ENCODE measurements at places on chromosomes 12 and 14.

- no peak for DNase-seq
Observed at GRCh38 chr12:7793211-7793610, 4.0 kb downstream of the NANOG start.

DNA sequence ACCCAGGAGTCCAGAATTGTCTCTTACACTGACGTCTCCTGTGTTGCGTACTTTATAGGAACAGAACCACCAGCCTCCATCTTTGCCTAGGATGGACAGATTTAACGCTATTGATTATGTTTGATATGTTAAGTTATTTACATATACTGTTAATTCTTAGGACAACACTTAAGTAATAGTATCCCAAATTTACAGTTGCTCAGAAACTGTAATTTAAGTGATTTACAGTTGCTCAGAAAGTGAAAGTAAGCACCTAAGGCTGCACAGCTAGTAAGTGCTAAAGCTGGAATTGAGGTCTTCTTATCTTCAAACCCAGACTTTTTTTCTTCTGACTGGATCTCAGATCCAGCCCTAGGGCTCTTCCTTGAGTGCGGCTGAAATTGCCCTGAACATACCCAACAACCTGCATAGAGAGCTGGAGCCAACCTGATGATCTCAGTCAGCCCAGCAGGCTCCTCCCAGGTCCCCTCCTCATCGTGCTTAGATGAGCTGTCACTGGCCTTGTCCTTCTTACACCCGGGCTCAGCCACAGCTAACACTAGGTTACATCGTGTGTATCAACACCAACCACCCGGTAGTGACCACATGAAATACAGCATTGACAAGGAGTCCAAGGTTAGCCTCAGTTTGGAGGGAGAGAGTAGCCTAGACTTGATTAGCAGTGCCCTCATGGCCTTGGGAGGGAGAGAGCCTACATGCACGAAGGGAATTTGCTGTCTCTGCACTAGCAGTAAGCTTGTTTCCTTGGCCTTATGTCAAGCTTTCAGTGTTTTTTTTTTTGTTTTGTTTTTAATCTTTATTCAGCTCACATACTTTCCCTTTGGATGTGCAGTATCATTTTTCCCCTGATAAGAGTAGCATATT is 111.1 kb upstream of the ARHGAP5 start:
- no peak for DNase-seq

DNA sequence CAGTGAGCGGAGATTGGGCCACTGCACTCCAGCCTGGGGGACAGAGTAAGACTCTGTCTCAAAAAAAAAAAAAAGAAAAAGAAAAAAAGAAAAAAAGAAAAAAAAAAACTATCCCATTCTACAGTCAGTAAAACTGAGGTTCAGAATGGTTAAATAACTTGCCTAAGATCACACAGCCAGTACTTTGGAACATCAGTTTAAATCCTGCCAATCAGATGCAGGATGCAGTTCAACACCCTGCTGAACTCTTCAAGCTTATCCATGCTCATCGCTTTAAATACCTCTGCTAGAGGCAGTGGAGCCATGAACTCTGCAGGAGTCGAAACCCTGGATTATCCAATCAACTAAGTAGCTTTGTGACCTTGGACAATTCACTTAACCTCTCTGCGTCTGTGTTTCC is 3.4 kb downstream of the ZNF385A start:
- DNase-seq, result no peak

DNA sequence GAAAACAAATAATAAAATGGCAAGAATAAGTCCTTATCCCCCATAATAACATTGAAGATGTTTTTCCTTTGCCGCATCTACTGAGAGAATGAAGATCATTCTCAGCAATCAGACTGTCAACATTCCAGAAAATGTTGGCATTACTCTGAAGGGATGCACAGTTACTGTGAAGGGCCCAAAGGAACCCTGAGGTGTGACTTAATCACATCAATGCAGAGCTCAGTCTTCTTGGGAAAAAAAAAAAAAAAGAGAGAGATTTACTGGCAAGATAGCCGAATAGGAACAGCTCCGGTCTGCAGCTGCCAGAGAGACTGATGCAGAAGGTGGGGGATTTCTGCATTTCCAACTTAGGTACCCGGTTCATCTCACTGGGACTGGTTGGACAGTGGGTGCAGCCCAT is 41.3 kb upstream of the OR6J1 start:
- no peak for DNase-seq

DNA sequence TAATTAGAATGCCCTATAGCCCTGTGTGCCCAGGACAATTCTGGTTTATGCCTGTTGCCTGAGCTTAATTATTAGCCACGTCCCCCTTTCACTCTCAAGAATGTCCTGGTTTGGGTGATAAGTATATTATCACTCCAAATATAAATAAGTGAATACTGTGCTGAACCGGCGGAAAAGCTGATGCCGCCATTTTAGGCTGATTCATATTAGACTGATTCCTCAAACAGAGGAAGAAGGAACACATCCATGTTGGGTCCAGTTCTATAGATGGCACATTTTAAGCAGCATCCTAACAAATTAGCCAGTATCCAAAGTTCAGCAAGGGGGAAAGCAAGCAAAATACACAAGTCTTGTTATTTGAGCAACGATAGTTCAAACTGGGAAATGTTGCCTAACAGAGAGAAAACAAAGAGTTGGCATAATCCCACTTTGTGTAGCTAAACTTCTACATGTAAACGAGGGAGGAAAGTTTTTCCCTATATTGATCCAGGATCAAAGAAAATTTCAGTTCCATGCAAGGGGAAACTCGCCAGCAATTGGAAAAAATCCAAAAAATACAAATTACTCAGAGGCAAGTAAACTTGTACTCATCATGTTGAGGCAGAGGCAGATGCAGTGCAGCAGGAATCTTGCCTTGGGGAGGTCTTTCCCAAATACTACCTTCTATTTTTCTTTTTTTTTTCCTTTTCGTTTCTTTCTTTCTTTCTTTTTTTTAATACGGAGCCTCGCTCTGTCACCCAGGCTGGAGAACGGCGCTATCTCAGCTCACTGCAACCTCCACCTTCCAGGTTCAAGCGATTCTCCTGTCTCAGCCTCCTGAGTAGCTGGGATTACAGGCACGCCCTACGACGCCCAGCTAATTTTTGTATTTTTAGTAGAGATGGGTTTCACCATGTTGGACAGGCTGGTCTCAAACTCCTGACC is 96.2 kb downstream of the ITPR2 start:
- no peak for DNase-seq

- DNase-seq, result no peak
Observed at GRCh38 chr14:96445844-96446710, 54.1 kb downstream of the AK7 start.

GRCh38 chr12:76679778-76680177 is 84.1 kb upstream of the ZDHHC17 start:
- no peak for DNase-seq

- DNase-seq, result no peak
Observed at GRCh38 chr12:94909663-94910062, 93.8 kb downstream of the NDUFA12 start.

DNA sequence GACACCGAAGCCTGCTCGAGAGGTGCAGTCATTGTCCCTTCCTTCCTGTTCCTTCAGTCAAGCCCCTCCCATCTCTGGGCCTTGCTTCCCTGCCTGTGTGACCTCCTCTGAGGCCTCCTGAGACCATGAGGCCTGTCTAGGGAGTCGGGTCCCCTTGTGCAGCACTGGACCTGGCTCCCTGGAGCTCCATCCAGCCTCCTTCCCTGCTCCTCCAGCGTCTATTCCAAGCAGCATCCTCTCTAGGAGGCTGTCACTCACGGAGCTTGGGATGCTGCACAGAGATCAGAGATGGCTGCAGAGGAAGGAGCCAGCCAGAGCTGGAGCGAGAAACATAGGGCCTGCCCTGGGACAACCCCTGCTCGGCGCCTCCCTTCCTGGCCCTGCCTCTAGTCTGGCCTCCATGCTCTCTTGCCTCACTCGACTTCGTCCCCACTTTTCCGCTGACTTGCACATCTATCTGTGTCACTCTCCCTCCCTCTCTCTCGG is 142.7 kb downstream of the BCL11B start:
- no peak for DNase-seq

DNA sequence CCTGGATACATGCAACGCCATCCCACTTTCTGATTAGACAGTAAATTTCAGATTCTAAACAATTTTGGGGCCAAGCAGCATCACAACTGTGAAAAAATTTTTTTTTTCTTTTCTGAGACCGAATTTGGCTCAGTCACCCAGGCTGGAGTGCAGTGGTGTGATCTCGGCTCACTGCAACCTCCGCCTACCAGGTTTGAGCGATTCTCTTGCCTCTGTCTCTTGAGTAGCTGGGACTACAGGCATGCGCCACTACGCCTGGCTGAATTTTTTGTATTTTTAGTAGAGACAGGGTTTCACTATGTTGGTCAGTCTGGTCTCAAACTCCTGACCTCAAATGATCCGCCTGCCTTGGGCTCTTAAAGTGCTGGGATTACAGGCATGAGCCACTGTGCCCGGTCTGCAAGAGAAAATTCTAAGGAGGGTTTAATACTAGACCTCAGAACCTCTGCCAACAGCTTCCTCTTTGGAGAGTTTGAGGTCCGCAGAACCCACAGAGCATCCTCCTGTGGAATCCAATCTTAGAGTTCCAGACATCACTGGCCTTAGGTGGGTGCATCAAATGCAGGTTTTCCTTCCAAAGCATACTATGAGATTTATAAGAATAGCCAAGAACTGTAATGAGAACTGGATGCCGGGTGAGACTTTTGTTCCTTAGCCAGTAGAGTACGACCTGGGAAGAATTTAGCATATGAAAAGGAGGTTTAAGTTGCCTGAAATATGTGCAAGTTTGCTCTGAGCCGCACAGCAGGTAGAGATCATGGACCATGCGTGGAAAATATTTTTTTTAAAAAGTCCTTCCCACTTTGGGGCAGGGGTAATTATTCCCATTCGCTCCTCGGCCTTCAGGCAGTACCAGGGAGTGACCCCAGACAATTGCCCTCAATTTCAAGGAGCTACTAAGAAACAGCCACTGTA is 7.8 kb upstream of the PHC1 start:
- DNase-seq, result no peak

DNA sequence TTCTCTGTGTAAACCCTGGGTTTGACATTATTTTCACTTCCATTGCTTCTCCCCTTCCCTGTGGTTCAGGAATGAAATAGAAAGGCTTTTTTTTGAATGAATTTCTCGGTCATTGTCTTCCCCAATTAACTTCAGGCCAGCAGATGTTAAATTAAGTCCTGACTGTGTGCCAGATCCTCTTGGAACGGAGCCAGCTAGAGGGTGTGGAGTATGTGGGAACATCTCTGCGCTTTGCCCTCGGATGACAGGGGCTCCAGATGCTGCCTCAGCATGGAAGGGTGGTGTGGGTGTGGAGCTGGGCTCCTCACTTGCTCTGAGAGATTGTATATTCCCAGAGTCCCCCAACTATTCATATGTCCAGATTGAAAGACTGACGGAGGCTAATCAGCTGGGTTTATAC is 13.1 kb downstream of the KRT85 start:
- no peak for DNase-seq

- DNase-seq, result peak; percentile 35
Observed at GRCh38 chr14:104732355-104732804, 8.4 kb downstream of the ADSS1 start.

- no peak for DNase-seq
Observed at GRCh38 chr12:113467142-113467501, 4.5 kb downstream of the LHX5 start.

GRCh38 chr14:66831173-66831572 is 323.2 kb downstream of the GPHN start:
- DNase-seq, result no peak

GRCh38 chr12:24709216-24709615 is 239.7 kb downstream of the BCAT1 start:
- DNase-seq, result no peak

DNA sequence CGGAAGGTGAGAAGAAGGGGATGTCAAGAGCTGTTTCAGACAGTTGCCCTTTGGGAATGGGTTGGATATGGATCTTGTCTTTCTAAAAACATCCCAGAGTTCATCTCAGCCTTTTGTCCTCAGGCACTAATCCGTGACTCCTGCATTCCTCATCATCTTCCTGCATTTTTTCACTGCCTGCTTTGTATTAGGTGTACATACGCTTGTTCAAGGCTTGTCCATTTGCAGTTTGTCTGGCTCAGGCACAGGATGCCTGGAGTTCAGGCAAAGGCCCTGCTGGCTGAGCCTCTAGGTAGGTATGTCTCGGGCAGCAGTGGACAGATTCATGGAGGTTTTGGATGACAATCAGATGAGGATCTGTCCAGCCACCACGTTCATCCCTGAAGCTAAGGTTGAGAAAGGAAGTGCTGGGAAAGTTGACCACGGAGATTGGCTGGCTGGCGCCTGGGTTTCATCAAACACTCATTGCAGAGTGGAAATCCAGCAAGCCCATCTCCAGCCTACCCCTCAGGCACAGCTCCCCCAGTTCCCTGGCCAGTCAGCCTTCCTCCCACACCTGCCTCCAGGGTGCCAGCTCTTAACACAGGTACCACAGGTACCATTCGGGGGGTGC is 12.4 kb upstream of the TMEM106C start:
- no peak for DNase-seq

GRCh38 chr12:94481734-94482133 is 22.1 kb upstream of the CEP83 start:
- no peak for DNase-seq

DNA sequence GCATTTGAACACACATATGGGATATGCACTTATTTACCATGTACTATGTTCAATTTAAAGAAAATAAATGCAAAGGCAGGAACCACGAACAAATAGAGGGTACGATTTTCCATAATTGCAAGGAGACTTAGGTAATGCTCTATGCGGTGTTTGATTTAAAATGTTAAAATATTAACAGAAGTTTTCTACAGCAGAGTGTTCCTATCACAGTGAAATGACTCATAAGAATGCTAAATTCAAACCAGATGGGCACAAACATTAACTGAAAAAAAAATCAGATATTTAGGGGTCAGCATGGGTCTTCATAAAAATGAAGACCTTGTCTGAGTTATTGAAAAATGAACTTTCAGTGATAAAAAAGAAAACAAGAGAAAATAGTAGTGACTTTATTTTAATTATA is 65.4 kb downstream of the LLPH start:
- no peak for DNase-seq

- DNase-seq, result no peak
Observed at GRCh38 chr14:94115058-94115591, 4.6 kb downstream of the IFI27 start.

DNA sequence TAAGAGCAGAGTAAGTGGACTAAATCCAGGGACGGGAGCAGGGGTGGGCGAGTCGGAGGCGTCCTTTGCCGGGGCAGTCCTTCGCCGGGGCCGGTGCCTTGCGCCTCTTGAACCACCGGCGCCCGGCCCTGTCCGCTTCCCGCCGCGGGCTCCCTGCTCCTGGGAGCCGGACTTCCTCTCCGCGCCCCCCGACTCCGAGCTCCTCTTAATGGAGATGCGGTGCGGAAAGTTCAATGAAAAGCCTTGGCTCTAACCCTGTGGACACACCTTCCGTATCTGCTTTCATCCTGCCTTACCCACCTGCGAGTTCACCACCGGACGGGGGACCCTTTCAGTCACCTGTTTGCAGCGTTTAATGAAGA is 412 bp downstream of the FGFR1OP2 start:
- DNase-seq, result no peak

GRCh38 chr12:119749666-119750065 is 81.7 kb downstream of the PRKAB1 start:
- DNase-seq, result no peak

Data from hypothalamus (tissue), 51 donors.